Heart left ventricle (tissue), 16 donors: ENCODE measurements at places on chromosomes 2 and 18. TPM values are rescaled to one million over a fixed set of nuclear protein-coding genes. Genes with fewer than 3 reads are reported as not detected.

- peaks cover 35% of the 10 kb centered on the region for H3K4me1 ChIP-seq
- H3K27ac ChIP-seq: peak overlapping the region; percentile 68
- no peaks in the 10 kb centered on the region for H3K27me3 ChIP-seq
- H3K36me3 ChIP-seq: no peaks in the 10 kb centered on the region
- DNase-seq: no peak
These were observed 22.4 kb downstream of the ZNF532 start for GRCh38 chr18:58886864-58887612.

DNA sequence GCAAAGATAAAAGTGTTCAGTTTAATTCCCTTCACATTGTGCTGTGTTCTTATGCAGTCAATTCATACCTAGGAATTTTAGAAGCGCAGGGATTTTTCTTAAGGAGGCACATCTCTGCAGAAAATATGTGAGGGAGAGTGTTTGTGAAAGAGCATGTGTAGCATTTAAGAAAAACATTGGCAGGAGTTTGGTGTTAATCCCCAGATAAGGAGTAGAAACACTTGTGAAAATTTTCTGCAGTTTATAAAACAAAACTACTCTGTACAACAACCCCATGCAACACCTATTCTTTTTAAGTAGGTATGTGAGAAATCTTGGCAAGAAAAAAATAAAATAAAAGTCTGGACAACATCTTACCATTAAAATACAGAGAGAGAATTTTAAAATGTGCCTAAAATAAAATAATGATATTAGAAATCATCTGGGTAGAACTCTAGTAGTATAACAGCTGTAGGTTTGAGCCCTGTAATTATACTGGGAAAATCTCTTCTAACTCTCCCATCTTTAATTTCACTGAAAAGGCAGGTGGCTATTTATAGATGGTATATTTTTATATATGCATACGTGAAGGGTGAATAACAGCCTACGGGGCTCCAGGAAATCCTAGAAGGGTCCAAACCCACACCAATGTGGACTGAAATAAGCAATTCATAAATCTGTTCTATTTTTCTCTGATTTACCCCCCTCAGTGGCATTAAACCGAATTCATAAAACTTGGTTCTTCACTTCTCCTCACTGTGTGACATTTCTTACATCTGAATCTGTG, 6.6 kb downstream of the FZD7 start:
- H3K4me3 ChIP-seq: no peak overlapping the region
- no peak for DNase-seq
- peaks cover 5% of the 10 kb centered on the region for H3K27me3 ChIP-seq
- no peaks in the 10 kb centered on the region for H3K36me3 ChIP-seq

DNA sequence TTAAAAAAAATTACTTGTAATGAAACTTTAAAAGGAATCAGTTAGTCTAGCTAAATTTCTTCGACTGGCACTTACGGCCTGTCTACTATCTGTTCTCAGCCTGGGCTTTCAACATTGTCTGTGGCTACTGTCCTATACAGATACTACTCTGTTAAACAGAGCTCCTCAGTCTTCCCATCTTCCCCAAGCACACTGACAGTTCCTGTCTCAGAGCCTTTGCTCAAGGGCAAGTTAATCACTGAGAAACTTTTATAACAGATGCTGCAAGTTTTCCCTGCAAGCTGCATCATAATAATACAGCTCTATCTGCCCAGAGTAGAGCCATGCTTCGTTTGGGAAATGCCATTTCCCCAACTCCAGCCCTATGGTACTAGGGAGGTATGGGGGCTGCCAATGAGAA, 11.3 kb upstream of the YPEL5 start:
- no peak overlapping the region for H3K4me3 ChIP-seq
- peaks cover 8% of the 10 kb centered on the region for H3K27me3 ChIP-seq
- no peaks in the 10 kb centered on the region for H3K36me3 ChIP-seq

- no peaks in the 10 kb centered on the region for H3K4me1 ChIP-seq
- no peaks in the 10 kb centered on the region for H3K27me3 ChIP-seq
- H3K4me3 ChIP-seq: no peak overlapping the region
- H3K27ac ChIP-seq: no peak overlapping the region
- H3K36me3 ChIP-seq: no peaks in the 10 kb centered on the region
These were observed 30.4 kb downstream of the FBLN7 start for GRCh38 chr2:112168422-112169124.

- no peaks in the 10 kb centered on the region for H3K27me3 ChIP-seq
- DNase-seq: no peak
- H3K4me3 ChIP-seq: no peak overlapping the region
- H3K27ac ChIP-seq: no peak overlapping the region
- H3K4me1 ChIP-seq: no peaks in the 10 kb centered on the region
These were observed 17.6 kb downstream of the CTNNA2 start for GRCh38 chr2:79530443-79530842.

GRCh38 chr18:48514786-48515185, 24.0 kb upstream of the CTIF start:
- DNase-seq: no peak
- H3K36me3 ChIP-seq: no peaks in the 10 kb centered on the region
- no peaks in the 10 kb centered on the region for H3K4me1 ChIP-seq
- H3K4me3 ChIP-seq: no peak overlapping the region

- DNase-seq: no peak
- H3K4me3 ChIP-seq: no peak overlapping the region
- H3K27ac ChIP-seq: no peak overlapping the region
- no peaks in the 10 kb centered on the region for H3K4me1 ChIP-seq
- no peaks in the 10 kb centered on the region for H3K36me3 ChIP-seq
- no peaks in the 10 kb centered on the region for H3K27me3 ChIP-seq
These were observed 30.0 kb downstream of the BIN1 start for GRCh38 chr2:127076924-127077323.

- H3K27ac ChIP-seq: no peak overlapping the region
- H3K27me3 ChIP-seq: no peaks in the 10 kb centered on the region
- no peak for DNase-seq
- H3K4me3 ChIP-seq: no peak overlapping the region
- H3K36me3 ChIP-seq: no peaks in the 10 kb centered on the region
These were observed 214.4 kb downstream of the METTL4 start for GRCh38 chr18:2356906-2357305.

GRCh38 chr18:49842656-49843055, 29.3 kb upstream of the ACAA2 start:
- no peak overlapping the region for H3K4me3 ChIP-seq
- H3K27ac ChIP-seq: no peak overlapping the region
- H3K4me1 ChIP-seq: peaks cover 3% of the 10 kb centered on the region
- DNase-seq: no peak

GRCh38 chr2:52810460-52810859, 957.1 kb upstream of the CHAC2 start:
- no peak for DNase-seq
- H3K4me1 ChIP-seq: no peaks in the 10 kb centered on the region
- no peaks in the 10 kb centered on the region for H3K27me3 ChIP-seq
- H3K27ac ChIP-seq: no peak overlapping the region

GRCh38 chr2:191311627-191312026, 66.4 kb downstream of the MYO1B start:
- H3K27me3 ChIP-seq: no peaks in the 10 kb centered on the region
- no peak overlapping the region for H3K27ac ChIP-seq
- no peak for DNase-seq
- H3K36me3 ChIP-seq: no peaks in the 10 kb centered on the region

GRCh38 chr2:212284166-212284565, 254.4 kb downstream of the ERBB4 start:
- H3K4me3 ChIP-seq: no peak overlapping the region
- H3K4me1 ChIP-seq: no peaks in the 10 kb centered on the region
- DNase-seq: no peak
- no peaks in the 10 kb centered on the region for H3K27me3 ChIP-seq
- H3K27ac ChIP-seq: no peak overlapping the region

DNA sequence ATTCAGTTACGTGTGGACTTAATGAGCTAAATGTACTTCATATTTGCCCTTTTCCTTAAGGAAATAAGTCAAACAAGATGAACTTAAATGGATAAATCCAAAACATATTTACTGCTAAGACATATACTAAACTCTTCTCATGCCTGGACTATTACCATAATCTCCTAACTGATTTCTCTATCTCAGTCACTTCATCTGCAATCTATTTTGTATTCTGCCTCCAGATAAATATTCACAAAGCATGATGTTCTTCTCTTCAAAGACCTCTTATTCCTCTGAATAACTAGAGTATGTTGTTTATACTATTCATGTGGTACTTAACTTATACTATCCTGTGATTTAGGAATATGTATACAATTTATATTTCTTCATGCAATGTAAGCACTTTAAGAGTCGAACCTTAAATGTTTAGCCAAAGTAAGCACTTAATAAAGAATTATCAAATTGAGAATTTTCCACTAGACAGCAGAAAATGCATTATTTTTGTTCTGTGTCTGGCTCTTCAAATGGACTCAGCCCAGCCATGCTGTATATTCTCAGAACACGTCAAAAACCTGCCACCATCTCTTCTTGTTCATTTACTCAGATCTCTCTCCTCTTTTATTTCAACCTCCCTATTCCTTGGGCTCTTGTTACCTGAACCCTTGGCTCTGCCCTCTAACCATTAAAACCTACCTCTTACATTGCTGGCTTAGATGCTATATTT, 79.9 kb upstream of the ARHGAP28 start:
- no peak overlapping the region for H3K4me3 ChIP-seq
- no peak overlapping the region for H3K27ac ChIP-seq
- no peaks in the 10 kb centered on the region for H3K27me3 ChIP-seq
- no peaks in the 10 kb centered on the region for H3K36me3 ChIP-seq
- no peak for DNase-seq

ADD2 gene
- 1.2 TPM for total RNA-seq

SULT1C3 gene
- not detected for total RNA-seq

TRIM43 gene
- total RNA-seq: not detected

TBR1 gene
- total RNA-seq: not detected

ASTL gene
- total RNA-seq: not detected

SLC4A5 gene
- total RNA-seq: 1.6 TPM
